ENCODE measurements at places on chromosomes 5 and 9.

DNA sequence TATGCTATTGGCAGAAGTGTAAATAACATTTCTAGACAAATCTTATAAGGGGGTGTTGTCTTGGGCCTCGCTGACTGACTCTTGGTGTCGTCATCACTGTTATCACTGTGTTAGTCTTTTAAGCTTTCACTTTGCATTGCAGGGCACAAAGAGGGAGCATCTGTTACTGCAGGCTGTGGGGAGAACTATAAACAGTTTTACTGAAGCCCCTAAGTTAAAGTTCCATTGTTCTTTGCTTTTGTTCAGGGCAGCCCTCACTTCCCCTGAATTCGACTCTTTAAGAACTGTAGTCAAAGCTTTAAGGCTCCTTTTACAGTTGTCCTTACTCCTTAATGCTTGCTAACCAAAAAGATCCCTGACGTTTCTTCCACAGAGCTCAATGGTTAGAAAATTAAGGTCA lies 605.0 kb downstream of the RAB3C start:
- DNase-seq: no peak

DNA sequence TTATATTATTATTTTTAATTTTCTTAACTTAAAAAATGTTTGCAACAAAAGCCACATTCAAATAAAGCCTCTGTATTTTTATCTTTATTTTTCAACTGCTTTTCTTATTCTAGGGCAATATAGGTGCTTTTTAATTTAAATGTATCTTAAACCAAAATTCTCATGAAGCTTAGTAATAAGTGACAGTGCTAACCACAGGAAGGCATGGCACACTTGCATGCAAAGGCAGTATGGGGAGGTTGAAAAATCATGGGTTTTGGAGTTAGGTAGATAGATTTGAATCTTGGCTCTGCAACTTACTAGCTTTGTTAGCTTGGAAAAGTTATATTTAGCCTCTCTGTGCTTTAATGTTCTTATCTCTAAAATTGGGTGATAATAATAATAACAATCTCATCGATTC lies 458.0 kb downstream of the DMAC1 start:
- DNase-seq: no peak

DNA sequence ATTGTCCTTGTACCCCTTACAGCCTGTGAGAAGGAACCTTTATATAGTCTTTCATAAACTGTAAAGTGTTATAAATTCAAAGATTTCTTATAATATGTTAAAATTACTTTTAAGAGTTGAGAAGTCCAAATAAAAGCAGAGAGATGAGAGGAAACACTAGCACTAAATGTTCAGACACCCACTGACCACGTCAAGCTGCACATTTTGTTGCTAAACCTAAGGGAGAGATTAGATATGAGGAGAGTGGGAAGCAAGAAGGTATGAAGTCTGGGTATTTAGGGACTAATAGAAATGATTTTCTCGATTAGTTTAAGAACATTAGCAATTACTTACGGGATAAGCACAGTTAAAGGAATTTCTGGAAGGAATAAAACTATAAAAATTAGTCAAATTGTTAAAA lies 506.9 kb downstream of the RAB3C start:
- no peak for DNase-seq

- DNase-seq: no peak
These were observed 63.1 kb downstream of the SLC12A2 start for GRCh38 chr5:128146671-128147070.

GRCh38 chr5:137356127-137356526 lies 143.0 kb downstream of the SPOCK1 start:
- DNase-seq: no peak

DNA sequence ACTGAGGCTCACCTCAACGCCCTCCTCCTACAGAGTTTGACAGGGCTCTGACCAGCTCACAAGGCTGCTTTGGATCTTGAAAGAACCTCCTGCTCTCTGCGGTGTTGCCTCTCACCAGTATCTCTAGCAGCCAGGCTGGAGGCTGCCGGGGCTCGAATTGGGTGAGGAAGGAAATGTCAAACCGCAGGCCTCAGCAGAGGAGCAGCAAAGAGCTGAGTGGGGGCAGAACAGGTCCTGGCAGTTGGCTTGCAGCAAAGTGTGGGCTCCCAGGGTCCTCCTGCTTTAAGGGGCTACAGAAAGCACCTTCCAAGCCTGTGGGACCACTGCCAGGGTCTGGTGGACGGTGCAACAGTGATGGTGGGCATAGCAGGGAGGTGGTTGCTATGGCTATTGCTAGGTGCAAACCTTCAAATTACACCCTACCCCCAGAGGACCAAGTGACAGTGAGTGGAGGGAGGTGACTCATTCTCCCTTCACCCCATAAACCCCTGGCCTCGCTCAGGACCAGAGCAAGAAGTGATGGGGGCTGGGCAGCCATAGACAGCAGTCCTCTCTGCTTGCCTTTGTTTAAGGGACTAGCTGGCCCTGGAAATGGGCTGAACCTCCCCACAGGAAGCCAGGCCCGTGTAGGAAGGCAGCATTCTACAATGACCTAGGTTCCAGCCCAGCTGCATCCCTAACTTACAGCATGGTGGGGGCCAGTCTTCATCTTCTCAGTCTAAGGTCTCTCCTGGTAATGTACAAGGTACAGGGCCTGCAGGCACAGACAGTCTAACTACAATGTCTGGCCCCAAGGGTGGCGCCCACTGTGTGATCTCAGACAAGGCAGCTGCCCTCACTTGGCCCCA lies 18.7 kb downstream of the LCP2 start:
- peak; percentile 81 for DNase-seq

DNA sequence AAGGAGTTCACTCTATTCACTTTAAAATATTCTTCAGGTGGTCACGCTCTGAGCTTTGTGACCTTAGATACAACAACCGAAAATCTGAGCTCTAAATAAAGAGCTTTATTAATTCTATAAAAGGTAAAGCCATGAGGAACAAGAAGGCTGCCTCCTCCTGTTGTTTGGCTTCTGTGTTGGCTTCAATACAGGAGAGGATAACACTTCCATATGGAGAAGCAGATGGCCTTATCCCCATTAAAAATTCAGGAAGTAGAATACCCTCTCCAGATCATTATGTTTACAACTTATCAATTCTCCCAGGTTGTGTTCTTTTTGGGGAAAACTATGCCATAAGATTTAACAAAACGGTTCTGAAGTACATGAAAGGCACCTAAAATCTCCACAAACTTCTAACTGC lies 128.4 kb downstream of the TTC39B start:
- no peak for DNase-seq
